ENCODE measurements at places on chromosomes 4 and X. TPM values are rescaled to one million over a fixed set of nuclear protein-coding genes. Genes with fewer than 3 reads are reported as not detected.

MAOA gene
- total RNA-seq, result 0.56 TPM

NEIL3 gene
- 10.3 TPM for total RNA-seq

SPANXN3 gene
- total RNA-seq, result not detected

F8A2 gene
- total RNA-seq, result not detected

MAGEC1 gene
- total RNA-seq, result not detected

SOX3 gene
- total RNA-seq, result not detected

CNKSR2 gene
- total RNA-seq, result 0.56 TPM

TBX22 gene
- total RNA-seq, result not detected

SUV39H1 gene
- 6.6 TPM for total RNA-seq

ART3 gene
- not detected for total RNA-seq

GNRHR gene
- total RNA-seq, result not detected

LINC00632 gene
- 6.4 TPM for total RNA-seq

CXCL11 gene
- under 0.01 TPM for total RNA-seq

NXF2 gene
- not detected for total RNA-seq

IL9R gene
- not detected for total RNA-seq

HDX gene
- total RNA-seq, result 11.4 TPM

AMER1 gene
- 1.7 TPM for total RNA-seq

STK32B gene
- total RNA-seq, result 5.8 TPM

C1QTNF7 gene
- total RNA-seq, result 0.28 TPM

Data from IMR-90 (cell line).